ENCODE measurements at places on chromosomes 1 and 21.

DNA sequence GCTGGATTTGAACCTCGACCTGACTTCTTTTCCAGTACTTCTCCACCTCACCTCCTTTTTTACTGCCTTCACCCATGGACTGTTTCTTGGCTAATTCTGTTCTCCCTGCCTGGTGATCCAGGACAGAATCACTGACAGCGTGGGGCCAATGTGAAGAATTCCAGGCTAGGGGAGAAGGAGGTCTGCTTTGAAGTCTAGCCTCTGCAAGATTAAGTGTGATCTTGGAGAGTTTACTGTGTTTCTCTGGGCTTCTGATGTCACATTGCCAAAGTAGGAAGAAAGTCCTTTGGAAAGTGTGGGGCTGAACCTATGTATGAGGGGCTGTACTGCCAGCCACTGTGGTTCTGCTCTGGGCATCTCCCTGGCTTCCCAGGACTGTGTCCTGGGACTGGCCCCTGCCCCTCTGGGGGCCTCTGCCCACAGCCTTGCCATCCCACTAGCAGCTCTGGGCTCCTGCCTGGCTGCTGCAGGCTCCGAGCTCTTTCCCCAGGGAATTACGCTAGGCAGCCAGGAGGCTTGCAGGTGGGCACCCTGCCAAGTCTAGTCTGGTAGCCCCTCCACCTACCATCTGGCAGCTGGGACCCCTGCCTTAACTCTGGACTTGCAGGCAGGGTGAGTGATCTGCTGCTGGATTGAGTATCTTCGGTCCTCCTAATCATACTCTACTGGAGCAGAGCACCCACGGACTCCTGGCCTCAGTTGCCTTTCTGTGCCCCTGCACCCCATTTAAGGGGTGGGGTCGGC lies 52.2 kb downstream of the YARS1 start:
- no peak for DNase-seq

- no peak for DNase-seq
Measured at GRCh38 chr1:155860970-155861510, 1.7 kb downstream of the SYT11 start.

- DNase-seq: no peak
Measured at GRCh38 chr1:113217447-113218208, 144.6 kb downstream of the LRIG2 start.

DNA sequence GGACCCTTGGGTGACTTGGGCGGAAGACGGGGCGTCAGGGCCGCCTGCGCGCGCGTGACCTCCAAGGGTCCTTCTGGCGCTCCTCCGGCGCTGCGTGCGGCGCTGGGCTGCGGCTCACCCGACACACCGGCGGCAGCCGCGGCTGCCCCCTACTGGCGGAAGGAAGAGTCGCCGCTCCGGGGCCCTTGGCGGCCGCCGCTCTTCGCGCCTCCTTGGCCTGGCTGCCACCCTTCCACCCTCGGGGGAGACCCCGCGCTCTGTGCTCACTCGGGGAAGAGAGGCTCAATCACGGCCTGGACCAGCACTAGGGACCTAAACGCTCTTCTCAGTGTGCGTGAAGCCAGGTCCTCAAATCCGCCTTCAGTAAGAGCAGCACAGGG lies 89.7 kb downstream of the DMRTA2 start:
- peak; percentile 7 for DNase-seq

DNA sequence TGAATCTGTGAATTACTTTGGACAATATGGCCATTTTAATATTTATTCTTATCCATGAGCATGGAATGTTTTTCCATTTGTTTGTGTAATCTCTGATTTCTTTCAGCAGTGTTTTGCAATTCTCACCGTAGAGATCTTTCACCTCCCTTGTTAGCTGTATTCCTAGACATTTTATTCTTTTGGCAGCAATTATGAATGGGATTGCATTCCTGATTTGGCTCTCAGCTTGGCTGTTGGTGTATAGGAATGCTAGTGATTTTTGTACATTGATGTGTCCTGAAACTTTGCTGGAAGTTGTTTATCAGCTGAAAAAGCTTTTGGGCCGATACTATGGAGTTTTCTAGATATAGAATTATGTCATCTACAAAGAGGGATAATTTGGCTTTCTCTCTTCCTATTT lies 44.2 kb upstream of the NEGR1 start:
- DNase-seq: no peak

DNA sequence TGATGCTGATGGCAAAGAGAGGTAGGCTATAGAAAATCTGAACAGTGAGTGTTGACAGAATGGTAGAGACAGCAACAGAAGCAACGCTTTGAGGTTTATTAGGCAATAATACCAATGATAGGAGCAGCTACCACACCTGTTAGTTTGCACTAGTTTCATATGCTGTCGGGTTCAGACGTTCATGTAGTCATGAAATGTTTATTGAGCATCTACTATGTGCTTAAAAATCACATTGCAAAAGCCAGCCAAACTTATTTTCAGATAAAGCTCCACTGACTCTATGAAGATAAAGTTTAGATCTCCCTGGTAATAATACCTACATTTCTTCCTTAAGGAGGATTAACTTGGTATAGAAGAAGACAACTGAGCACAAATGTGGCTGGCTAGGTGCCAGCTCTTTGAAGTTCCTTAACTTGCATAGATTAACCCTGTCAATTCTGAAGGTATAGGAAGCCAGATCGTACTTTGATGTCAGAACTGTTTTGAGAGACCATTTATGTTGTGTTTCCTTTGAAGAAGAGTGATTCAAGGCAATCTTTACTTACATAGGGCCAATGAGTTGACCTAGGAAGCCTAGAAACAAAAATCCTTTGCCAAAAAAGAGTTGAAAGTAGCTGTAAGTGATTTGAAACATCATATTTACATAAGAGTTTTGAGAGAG lies 71.5 kb downstream of the DISP1 start:
- no peak for DNase-seq

GRCh38 chr1:206685769-206686477 lies 1.2 kb downstream of the MAPKAPK2 start:
- no peak for DNase-seq

GRCh38 chr1:119791377-119791776 lies 19.9 kb downstream of the REG4 start:
- no peak for DNase-seq

DNA sequence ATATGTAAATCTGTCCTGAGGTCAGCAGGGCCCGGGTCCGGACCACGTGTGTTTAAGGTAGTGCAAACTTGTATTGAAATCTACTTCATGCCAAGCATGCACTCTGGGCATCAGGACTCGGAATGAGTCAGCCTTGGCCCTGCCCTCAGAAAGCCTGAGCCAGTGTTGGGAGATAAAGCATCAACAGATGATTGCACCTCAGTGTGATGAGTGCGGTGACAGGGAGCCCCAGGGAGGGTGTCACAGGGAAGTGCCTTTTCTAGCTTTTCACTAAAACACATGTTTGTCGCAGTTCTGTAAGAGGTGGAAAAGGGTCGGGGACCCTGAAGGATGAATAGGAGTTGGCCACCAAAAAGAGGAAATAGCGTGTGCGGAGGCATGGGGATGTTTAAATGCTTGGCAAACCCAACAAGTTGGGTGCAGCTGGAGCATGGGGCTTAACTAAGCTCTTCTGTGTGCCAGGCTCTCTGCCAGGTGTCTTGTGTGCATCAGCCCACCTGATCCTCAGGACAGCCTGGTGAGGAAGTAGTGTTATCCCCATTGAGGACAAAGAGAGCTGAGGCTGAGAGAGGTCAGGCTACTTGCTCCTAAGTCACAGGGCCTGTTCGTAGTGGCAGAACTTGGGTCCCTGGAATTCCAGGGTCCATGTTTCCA lies 48.2 kb upstream of the EPB41 start:
- no peak for DNase-seq

GRCh38 chr1:237681210-237681609 lies 209.5 kb downstream of the ZP4 start:
- no peak for DNase-seq

DNA sequence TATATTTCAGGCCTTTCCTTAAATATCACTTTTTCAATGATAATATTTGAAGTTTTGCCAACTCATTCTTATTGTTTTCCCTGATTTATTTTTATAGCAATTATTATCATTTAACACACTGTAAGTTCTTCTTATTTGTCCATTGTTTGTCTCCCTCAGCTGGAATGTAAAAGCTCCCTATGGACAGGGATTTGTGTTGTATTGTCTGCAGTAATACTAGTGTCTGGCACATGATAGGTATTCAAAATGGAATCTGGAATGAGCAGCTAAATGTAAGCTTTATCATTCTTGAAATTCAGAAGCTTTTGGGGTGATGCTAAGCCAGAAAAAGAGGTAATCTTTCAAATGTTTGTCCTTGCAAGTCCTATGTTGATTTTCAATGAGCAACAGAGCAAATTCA lies 112.1 kb downstream of the NEGR1 start:
- DNase-seq: no peak

DNA sequence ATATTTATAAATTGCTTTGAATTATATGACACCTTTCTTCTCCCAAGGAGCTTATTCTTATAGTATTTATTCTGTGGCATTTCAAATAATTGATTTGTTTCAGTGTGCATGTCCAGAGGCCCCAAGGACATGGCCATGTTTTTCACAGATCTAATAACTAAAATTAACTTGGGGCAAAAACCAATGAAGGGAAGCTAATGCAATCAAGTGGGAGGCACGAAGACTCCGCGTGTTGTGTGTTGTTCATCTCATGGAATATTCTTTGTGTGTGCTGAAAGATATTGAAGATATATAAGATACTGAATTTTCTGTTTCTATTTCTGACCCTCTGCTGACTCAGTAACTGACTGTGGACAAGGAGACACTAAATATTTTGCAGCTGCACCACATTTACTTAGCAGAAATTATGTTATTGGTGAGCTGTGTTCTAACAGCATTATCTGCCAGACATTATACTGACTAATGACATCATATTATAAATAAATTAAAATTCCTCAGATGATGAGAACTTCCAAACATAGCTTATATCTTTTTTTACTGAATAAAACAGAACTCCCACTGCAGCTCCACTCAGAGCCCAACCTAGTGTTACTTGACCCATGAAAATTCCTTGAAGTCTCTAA lies 519.3 kb upstream of the CXADR start:
- no peak for DNase-seq

DNA sequence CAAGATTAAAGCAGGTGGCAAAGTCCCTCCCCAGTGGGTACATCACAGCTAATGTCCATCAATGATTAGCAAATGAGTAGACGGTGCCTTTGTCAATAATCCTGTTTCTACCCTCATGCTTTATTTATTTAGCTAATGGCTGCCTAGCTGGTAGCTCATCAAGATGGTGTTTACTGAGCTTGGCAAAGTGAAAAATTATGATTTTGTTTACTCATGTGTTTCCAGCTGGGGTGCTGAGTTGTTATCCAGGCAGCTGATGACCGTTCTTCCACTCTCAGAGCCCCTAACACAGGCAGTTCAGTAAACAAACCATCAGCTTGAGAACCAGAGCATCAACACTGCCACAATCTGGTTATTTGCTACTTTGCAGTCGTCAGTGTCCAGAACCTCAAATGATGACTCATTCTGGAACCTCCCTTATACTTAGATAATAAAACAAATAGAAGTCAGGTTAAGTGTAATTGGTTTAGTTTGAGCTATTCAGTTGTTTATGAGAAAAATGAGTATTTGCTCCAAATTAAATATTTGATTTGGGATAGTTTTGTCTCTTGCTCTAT lies 163.9 kb downstream of the ST6GALNAC5 start:
- DNase-seq: no peak

DNA sequence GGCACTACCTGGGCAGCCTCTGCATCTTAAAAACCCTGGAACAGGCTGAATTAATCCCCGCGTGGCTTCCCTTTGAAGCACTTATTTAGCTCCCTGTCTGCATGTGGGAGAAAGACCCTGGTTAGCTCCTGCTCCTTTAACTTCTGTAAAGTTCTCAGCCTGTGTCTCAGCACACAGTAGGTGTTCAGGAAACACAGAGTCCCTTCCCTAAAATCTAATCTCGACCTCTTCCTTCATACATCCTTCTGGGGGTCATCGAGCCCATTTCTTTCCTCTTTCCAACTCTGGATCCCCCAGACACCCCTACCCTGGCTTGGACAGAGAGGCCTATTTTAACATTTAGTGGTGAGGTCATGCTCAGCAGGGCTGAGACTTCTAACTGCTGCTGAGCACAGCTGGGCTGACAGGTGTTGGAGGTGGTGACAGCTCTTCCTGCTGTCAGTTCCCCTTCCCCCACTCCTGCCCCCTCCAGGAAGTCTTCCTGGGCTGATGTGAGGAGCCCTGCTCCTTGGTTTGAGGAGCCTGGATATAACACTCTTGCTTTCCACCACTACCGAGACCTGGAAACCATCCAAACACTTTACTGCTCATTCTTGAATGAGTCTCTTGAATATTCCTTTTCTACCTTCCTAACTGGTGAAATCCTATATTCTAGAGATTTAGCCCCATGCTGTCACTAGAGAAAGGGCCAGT lies 5.3 kb downstream of the E2F2 start:
- no peak for DNase-seq

- DNase-seq: no peak
Measured at GRCh38 chr1:168772428-168773060, 43.5 kb upstream of the DPT start.

- no peak for DNase-seq
Measured at GRCh38 chr1:207020709-207021107, 11.8 kb downstream of the C1orf116 start.

GRCh38 chr1:187817782-187818181 lies 989.0 kb downstream of the PLA2G4A start:
- DNase-seq: no peak

GRCh38 chr1:225691861-225692516 lies 39.1 kb upstream of the ENAH start:
- DNase-seq: no peak

DNA sequence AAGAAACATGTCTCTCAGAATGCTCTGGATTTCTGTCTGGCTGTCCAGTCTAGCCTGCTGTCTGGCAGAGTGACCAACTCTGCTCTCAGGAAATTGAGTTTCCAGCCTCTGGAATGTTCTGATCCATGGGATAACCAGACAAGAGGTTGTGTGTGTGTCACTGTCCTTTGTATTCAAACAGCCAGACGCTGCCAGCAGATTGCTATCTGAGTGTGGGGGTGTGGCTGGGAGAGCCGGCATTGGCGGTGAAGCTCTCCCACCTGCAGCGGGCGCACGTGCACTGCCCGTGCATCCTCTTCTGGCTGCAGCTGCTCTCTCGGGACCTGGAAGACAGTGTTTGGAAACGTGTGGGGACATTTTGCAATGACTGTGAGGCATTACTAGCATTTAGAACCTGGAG lies 26.1 kb downstream of the PKP1 start:
- no peak for DNase-seq

DNA sequence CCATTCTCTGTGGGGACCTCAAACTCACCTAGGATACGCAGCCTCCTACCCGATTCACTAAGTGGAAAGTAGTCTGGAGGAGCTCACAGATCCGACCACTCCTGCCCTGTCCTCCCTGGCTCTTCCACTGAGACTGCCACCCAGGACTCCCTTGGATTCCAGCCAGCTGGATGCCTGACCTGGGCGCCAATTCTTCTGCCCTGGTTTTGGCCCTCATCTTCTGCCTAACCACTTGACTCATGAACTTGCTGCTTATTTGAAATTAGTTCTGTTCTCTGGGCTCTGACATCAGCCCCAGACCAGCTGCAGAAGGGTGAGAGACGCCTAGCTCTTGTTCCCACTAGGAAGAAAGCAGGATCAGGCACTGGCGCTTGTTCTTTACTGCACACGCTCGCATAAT lies 48.9 kb downstream of the SLC35D1 start:
- no peak for DNase-seq

- no peak for DNase-seq
Measured at GRCh38 chr1:68185743-68186142, 46.6 kb downstream of the WLS start.

- DNase-seq: no peak
Measured at GRCh38 chr1:210770396-210770984, 363.5 kb downstream of the KCNH1 start.
